ENCODE measurements at places on chromosomes 6 and 20.

- DNase-seq, result no peak
Measured at GRCh38 chr20:47262008-47262364, 94.5 kb downstream of the ZMYND8 start.

- no peak for DNase-seq
Measured at GRCh38 chr20:56788041-56788670, 159.1 kb downstream of the TFAP2C start.

- no peak for DNase-seq
Measured at GRCh38 chr6:170102582-170103481, 188.0 kb downstream of the DLL1 start.

- DNase-seq, result no peak
Measured at GRCh38 chr6:164148788-164149187, 734.3 kb downstream of the QKI start.

GRCh38 chr6:123402052-123402451 lies 234.7 kb downstream of the TRDN start:
- no peak for DNase-seq

GRCh38 chr6:12222405-12223366 lies 67.5 kb upstream of the EDN1 start:
- DNase-seq, result no peak

- no peak for DNase-seq
Measured at GRCh38 chr20:60453388-60454246, 495.4 kb downstream of the CDH26 start.

GRCh38 chr20:25586877-25587276 lies 1.5 kb upstream of the NINL start:
- DNase-seq, result no peak
